ENCODE measurements at places on chromosomes 6 and 20.

DNA sequence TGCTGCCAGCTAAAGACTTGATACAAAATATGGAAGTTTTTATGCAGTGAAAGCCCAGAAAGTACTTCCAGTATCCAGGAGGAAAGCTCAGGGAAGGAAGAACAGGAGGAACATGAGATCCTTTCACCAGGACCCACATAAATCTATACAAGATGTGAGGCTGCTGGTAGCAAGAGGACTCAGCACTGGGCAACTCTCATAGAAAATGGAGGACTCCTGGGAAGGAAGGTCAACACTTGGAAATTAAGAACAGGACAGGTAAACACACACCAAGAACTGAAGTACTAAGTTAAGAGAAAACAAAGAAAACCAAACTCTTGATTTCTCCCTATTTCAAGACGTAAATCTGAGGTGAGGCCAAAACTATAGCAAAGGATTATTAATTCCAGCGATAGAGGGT, 220.5 kb upstream of the HSF2 start:
- DNase-seq, result no peak

- no peak for DNase-seq
Measured at GRCh38 chr20:40016392-40016791, 672.6 kb downstream of the MAFB start.

DNA sequence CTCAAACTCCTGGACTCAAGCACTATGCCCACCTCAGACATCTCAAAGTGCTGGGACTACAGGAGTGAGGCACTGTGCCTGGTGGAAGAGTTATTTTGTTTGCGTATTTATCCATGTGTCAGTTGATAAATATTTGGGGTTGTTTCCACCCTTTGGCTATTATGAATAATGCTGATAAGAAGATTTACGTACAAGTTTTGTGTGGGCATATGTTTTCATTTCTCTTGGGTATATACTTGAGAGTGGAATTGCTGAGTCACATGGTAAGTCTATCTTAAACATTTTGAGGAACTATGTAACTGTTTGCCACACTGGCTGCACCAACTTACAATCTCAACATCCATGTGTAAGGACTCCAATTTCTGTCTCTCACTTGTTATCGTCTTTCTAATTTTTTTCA, 200.3 kb downstream of the RNGTT start:
- DNase-seq, result no peak

- DNase-seq, result no peak
Measured at GRCh38 chr6:108235127-108235526, 25.7 kb downstream of the SNX3 start.

- no peak for DNase-seq
Measured at GRCh38 chr6:48016020-48016755, 94.8 kb downstream of the PTCHD4 start.

DNA sequence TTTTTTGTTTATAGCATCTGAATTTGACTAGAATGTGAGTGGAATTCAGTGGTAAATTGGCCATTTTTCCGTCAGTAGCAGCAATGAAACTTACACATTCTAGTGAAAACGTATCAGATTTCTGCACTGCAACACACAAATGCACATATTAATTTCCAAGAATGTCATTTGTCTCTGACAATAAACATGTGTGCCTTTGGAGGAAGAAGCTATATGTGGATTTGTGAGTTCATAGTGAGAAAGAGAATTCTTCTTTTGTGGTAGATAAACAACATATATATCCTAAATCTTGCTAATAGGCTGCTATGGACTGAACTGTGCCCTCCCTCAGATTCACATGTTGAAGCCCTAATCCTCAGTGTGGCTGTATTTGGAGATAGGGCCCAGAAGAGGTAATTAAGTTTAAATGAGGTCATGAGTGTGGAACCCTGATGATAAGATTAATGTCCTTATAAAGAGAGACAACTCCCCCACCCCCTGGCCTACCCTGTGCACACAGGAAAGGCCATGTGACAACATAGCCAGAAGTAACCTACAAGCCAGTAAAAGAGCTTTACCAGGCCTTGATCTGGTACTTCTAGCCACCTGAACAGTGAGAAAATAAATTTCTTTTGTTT, 200.2 kb upstream of the EYA4 start:
- no peak for DNase-seq

- DNase-seq, result no peak
Measured at GRCh38 chr20:50308166-50308512, 117.5 kb downstream of the CEBPB start.

GRCh38 chr20:61520893-61521460, 268.9 kb downstream of the CDH4 start:
- no peak for DNase-seq

DNA sequence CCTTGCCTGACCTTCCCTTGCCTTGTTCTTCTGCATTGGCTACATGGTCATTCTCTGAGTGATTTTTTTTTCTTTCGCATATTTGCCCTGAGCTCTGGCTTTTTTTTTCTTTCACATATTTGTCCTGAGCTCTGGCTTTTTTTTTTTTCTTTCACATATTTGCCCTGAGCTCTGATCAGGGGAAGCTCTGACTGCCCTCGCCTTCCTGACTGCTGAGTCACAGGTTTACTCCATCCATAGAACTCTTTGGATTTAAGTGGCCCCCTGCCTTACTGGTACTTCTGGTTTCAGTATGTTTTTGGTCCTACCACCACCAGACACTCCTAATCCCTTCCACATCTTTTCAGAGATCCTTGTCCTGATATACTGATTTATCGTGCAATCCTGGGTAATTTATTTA, 201.1 kb downstream of the OGFRL1 start:
- DNase-seq, result no peak

DNA sequence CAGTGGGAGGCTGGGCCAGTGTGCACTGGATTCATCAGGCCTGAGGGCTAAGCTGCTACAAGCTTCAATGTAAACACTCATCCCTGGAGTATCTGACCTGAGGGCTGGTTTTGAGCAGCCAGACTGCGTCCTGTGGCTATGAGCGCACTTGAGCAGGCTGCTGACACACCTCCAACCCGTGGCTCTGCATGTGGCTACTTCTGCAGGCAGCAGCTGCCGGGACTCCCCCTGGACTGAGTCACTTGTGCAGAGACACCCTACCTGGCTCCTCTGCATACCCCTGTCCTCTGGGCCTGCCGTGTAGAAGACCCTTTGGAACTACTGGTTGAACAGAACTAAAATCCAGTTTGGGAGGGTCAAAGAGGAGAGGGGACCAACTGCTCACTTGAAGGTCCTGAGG, 172.0 kb downstream of the SCP2D1 start:
- DNase-seq, result no peak

All from T-helper 1 cell (primary cell).